ENCODE measurements at places on chromosomes 5 and 9.

DNA sequence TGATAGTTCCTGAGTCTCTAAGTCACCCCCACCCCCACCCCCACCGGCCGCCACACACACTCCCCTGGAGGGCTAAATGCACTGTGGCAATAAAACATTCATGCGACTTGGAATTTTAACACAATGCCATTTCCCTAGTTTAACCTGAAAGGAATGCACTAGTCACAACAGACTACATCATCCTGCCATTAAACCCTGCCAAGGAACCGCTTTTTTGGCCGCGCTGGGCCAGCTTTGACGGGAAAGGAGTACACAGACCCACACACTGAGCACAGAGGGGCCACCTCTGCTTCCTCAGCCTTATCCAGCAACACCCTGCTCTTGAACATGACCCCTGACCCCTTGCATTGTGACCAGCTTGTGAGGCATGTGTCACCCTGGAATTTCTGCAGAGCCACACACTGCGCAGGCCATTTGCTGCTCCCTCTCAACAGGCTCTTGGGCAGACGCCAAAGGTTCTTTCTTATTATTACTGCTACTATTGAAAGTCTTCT, 165.3 kb downstream of the BNC2 start:
- DNase-seq = peak; percentile 99

GRCh38 chr5:138927979-138928378, 52.8 kb upstream of the LRRTM2 start:
- no peak for DNase-seq

DNA sequence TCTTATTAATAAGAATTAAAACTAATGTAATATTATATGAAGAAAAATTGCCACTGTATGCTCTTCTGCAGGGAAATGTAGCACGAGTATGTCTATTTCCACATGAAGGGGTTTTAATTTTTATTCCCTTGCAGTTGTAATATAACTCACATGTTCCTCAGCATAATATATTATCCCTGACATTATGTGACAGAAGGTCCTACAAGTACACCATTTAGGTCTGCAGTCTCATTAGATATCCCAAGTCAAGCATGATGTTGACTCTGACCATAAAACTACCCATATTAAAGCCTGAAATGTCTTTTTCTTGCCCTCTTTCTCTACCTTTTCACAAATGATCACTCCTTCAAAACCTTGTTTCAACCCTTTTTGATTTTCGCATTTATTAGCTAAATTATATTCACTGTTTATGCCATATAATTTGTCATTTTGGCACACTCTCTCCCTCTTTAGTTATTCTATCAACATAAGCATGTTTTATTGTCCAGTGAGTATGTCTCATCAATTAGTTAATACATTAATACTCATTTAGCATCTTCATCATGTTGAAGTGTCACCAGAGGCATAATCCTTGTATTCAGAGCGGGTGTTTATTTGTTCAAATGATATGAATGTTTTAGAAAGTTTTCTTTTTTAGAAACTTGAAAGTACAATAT, 532.8 kb downstream of the MAT2B start:
- no peak for DNase-seq

GRCh38 chr5:153952057-153952456, 86.7 kb downstream of the FAM114A2 start:
- no peak for DNase-seq

- no peak for DNase-seq
Measured at GRCh38 chr5:59446356-59446755, 447.2 kb downstream of the PDE4D start.

- no peak for DNase-seq
Measured at GRCh38 chr5:141241496-141241895, 3.7 kb upstream of the PCDHB15 start.

DNA sequence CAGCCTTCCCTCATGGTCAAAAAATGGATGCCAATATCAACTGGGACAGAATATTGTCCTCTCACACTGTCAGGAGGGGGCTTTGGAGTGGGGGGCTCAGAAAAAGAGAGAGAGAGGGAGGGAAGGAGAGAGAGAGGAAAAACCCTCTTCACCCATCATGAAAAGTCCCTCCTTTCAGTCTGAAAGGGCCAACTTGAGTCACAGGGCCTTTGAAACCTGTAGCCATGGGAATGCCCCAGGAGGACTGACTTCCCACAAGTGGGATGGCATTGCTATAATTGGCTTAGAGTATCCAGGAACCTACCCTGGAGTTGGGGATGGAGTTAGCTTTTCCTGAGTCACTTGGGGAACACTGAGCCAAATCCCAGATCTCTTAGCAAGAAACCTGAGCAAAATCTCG, 41.2 kb downstream of the DNAJC21 start:
- DNase-seq = no peak

GRCh38 chr9:76090909-76091308, 200.4 kb downstream of the PCSK5 start:
- DNase-seq = no peak
